Stimulated activated CD4-positive, alpha-beta T cell treated with anti-CD3 and anti-CD28 coated beads, Interleukin-1b, Interleukin-23, amount 100 ng/mL, for 1 hour (primary cell): ENCODE measurements at places on chromosomes 4 and X.

DNA sequence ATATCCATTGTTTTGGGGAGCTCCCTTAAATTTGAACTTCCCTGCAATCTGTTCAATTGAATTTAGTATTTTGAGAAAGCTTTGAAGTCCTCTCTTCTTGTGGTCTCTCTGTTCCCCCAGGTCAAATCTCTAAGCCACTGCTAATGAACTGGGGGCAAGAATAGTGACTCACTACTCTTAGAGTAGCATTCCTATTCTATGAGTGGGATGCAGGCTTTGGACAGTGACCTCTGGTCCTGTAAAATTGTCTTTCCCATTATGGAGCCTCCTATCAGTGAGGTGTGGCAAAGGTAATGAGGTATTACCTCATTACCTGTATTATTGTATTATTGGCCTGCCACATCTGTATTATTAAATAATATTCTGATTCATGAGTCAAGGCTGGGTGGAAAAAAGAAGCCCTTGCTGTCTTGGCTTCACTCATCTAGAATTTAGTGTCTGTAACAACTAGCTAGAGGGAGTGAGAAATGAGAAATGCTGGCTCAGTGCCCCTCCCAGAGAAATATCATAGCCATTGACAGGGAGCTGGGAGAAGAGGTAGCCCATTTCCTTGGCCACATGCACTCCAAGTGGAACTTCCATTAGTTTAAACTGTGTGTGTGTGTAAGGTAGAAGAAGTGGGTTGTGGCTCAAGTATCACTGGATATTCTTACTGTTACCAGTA is 393.9 kb upstream of the CTSO start:
- DNase-seq = no peak

- no peak for DNase-seq
Observed at GRCh38 chrX:11678158-11678557, 12.4 kb upstream of the ARHGAP6 start.

DNA sequence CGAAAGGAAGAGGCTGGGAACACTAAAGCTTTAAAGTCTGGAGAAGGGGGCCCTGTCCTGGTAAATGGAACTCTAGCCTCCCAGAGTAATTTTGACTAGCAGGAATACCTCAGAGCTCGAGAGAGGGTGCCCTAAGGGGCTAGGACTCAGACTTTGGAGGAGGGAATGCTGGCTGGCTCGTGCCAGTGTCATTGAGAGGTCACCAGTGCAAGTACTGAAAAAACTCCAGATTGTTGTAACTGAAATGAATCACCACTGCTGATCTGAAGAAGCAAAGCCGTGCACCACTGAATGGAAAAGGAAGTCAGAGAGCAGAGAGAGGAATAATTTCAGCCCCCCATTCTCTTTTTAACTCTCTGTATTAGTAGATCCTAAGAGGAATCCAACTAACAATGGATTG is 690.2 kb downstream of the FAT4 start:
- DNase-seq = no peak

DNA sequence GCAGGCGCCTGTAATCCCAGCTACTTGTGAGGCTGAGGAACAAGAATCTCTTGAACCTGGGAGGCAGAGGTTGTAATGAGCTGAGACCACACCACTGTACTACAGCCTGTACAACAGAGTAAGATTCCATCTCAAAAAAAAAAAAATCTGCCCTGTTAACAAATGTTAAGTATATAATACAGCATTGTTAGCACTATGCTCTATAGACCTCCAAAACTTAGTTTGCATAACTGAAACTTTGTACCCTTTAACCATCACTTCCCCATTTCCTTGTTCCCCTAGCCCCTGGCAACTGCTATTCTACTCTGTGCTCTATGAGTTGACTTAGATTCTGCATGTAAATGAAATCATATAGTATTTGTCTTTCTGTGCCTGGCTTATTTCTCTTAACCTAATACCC is 76.7 kb downstream of the TAB3 start:
- DNase-seq = no peak

DNA sequence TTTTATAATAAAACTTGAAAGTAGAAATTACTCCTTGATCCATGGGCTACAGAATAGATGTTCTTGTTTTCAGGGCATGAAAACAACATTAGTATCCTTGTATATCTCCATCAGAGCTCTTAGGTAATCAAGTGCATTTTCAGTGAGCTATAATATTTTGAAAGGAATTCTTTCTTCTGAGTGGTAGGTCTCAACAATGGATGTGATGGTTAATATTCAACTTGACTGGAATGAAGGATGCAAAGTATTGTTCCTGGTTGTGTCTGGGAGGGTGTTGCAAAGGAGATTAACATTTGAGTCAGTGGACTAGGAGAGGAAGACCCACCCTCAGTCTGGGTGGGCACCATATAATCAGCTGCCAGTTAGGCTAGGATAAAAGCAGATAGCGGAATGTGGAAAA is 100.1 kb downstream of the LCORL start:
- DNase-seq = no peak

DNA sequence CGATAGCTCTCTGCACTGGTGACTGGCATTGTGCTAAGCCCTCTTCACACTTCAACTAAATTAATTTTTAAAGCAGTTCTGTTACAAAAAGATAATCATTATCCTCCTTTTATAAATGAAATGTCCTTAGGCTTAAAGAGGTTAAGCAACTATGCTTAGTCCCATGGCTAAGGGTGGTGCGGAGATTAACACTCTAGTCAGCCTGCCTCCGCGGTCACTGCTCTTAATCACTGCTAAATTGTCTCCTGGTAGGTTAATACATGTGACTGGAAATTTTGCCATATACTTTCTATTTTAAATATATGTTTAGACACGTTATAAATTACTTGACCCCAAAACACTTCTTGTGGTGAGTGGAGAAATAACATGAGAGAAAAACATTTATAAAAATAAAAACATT is 473.7 kb downstream of the CENPC start:
- DNase-seq = no peak
